CD4-positive, alpha-beta T cell treated with Interferon gamma for 1 hour (primary cell): ENCODE measurements at places on chromosomes 5 and 9.

DNA sequence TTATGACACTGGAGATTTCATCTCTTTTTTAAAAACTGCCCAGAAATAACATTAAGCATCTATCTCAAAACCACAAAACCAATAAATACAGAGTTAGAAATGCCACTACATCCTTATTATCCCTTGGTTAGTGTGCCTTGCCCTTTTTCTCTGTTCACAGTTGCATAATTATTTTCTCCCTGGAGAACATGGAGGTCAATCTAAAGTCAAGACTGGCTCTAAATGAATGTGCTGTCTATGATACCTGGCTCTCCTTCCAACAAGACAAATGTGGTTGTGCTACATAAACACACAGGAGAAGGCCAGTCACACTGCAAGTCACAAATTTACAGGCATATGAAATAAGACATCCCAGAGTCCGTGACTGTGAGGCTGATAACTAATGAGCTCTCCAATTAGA is 2.8 kb downstream of the FBN2 start:
- no peak for DNase-seq

DNA sequence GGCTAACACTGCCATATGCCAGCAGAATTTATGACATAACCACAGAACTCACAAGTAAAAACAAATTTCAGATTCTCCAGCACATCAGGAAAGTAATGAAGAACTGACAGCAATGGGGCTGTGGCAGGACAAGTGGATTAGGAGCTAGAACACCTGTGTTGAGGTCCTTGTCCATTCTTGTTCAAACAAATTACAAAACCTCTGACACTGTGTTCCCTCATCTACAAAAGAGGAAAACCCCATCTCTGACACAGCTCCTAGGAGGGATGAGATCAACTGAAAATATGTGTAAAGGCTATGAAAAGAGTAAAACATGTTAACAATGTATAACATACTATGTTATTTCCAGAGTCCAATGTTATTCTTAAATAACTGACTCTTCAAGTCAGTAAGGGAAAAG is 23.5 kb downstream of the ELP1 start:
- DNase-seq, result no peak

DNA sequence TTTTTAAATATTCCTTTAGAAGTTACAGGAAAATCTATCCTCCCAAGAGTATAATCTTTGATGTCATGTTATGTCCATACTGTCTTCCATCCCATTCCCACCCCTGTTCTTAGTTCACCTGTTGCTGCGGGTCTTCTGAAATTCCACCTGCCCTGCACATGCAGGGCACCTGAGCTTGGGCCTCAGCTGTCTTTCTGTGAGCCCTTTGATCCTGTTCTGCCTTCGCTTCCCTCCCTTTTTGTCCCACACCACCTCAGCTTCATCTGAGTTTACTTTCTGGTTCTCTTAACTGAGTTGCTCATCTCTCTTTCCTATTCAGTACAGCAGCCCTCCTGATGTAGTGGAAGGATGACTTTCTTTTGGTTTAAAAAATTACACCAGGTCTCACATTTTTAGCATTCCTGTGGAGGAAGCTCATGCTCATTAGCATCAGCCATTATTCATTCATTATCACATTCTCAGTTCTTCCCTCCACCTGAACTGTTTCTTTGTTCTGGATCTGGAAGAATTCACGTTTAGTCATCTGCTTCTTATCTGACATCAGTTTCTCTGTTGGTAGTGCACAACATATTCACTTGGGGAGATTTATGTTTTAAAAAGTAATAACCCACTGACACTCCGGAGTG is 211.0 kb downstream of the ADCY2 start:
- DNase-seq, result no peak

DNA sequence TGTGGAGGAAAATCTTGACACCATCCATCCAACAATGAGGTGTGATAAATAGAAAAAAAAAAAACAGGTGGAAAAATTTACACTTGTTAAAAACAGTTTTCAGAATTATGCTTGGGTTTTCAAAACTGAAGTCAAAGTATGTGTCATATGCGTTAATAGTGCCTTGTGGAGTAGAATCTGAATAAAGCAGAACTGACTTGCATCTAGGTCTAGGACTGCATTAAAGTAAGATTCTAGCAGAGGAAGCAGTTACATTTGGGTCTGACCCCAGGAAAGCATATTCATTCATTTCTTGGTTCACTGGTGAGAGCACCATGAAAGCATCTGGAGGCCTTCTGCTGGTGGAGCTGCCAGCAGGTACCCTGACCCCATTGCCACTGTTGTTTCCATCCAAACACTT is 89.0 kb downstream of the MARCHF3 start:
- no peak for DNase-seq

DNA sequence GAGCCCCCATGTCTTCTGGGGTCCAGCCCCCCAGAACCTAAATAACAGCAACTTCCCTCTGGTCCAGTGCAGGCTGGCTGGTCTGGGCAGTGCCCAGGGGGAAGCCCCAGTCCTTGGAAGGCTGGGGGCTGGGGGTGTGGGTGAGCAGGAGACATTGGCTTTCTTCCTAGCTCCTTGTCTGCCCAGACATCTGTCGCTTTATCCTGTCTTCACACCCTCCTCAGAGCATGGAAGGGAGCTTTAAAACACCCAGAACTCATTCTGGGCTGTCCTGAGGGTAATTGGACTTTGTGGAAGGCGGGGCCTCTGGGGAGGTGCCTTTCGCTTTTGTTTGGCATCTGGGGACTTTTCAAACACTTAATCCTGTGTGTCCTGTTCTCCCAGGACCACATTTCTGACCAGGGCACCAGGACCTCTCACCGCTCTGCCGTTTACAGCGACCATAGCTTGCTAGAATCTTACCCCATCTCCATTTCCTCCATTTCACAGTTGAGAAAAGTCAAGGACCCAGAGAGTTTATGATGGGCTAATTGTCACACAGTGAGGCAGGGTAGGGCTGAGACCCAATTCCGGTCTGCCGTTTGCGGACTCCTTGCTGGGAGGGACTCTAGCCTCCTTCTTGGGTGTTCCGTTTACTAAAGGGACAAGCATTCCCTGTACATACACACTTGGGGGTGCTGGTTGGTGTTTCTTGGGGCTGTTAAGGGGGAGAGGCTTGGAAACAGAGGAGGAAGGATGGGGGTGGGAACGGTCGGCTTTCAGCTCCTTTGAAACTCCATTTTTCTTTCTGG is 1.1 kb downstream of the GSN start:
- no peak for DNase-seq

DNA sequence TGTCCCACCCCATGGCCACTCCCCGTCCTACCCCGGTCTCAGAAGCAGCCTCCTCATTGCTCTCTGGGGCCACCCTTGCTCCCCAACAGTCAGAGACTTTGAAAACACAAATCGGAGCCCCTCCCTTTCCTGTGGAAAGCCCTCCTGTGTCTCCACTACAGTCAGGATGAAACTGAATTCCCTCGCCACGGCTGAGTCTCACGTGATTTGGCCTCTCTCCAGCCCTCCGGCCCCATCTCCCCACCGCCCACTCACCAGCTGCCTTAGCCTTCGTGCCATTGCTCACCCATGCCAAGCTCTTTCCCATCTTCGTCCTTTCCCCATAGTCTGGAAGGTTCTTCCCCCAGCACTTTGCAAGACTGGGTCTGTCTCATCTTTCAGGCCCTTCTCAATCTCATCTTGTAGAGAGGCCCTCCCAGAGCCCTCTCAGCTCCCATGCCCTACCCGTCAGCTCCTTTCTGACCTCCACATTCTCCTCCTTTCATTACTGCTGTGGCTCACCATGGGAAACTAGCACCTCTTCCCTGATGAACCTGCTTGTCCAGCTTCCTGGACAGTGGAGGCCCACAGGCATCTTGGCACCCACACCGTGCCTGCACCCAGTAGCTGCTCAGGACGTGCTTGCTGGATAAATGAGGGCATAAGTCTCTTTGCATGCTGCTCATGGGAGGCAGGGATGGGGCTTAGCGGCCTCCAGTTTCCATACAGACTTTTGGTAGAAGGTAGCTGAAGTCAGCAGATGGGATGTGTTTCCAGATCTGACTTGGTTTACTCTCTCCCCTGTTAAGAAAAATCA is 126.4 kb upstream of the COL5A1 start:
- no peak for DNase-seq

DNA sequence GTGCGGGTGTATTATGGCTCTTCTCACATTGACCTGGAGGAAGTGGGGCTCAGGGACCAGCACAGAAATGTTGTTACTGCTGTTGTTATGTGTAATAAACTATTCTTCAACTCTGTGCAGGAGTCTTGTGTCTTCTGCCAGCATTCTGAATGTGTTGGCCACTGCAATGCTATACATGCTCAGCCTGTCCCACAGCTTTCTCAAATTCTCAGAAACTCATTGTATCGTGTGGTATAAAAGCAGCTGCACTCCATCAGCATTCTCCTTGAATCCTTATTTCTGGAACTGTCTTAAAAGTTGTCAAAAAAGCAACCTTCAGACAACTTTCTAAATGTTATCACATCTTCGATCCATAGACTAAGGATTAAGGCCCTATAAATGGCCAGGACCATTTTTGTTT is 72.0 kb downstream of the ZNF474 start:
- DNase-seq, result no peak

GRCh38 chr9:20622330-20623020 is at the start of gene MLLT3:
TSS of gene MLLT3 (minus strand) at chr9:20622499.
- peak; percentile 96 for DNase-seq

- DNase-seq, result peak; percentile 14
Measured at GRCh38 chr5:139925650-139926640, 117.2 kb downstream of the NRG2 start.

- DNase-seq, result peak; percentile 64
Measured at GRCh38 chr5:139747583-139748504, 47.8 kb upstream of the PSD2 start.

DNA sequence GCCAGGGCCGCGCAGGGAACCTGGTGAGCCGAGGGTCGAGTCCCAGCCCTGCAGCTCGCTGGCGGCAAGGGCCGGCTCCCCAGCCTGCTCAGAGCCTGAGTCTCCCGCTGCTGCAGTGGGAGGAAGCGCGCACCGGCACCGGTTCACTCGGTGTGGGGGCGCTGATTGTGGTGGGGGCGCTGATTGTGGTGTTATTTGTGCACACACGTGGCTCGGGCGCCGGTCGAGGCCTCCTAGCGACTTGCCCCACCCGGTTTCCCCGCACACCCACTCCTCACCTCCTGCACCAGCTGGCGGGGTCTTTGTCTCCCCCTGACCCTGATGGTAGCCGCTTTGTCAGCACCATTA is 266.7 kb downstream of the NSG2 start:
- DNase-seq, result no peak

- no peak for DNase-seq
Measured at GRCh38 chr5:67267512-67268216, 71.1 kb upstream of the CD180 start.

GRCh38 chr5:131228646-131229045 is 35.2 kb upstream of the CDC42SE2 start:
- DNase-seq, result no peak

- DNase-seq, result no peak
Measured at GRCh38 chr5:96431376-96432187, 1.5 kb downstream of the PCSK1 start.

GRCh38 chr9:114372921-114373448 is 14.8 kb downstream of the AKNA start:
- DNase-seq, result peak; percentile 93

DNA sequence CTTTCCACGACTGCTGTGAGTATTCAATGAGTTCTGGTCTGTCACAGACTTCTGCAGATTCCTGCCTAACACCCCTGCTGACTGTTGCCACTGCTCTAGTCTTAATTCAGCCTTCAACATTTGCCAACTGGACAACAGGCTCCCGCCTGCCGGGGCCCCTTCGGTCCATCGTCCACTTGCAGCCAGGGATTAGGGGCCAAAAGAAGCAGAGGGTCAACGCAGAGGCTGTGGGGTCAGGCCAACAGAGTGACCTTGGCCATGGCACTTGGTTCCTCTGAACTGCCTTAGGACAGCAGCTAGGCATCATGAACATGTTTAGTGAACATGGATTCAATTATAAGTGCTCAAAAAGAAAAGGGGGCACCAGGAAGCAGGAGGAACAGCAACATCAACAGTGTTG is 28.7 kb downstream of the MORN5 start:
- no peak for DNase-seq

- DNase-seq, result no peak
Measured at GRCh38 chr5:100758780-100759179, 144.3 kb downstream of the ST8SIA4 start.

- DNase-seq, result no peak
Measured at GRCh38 chr9:134247918-134248631, 78.2 kb upstream of the RXRA start.

DNA sequence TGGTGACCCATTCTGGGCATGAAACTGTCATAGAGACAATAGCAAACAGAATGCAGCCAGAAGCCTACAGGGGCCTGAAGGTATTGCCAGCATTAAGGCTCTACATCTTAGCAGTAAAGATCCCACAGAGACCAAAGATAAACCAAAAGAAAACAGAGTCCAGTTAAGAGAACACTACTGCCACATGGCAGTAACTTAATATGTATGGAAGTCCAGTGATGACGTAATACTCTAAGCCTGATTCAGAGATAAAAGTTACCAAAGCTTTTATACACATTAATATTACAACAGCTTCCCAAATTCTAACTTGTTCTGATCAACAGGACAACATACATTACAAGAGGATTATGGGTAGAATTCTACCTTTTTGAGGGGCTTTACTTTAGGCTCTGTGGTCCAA is 371.5 kb downstream of the PRELID2 start:
- DNase-seq, result no peak

- no peak for DNase-seq
Measured at GRCh38 chr9:84669288-84670137, at the start of gene NTRK2. TSS of gene NTRK2 (plus strand) at chr9:84669729. CDS start at chr9:84670749, 1,020 bp downstream.

GRCh38 chr5:118060833-118061232 is 927.5 kb downstream of the DTWD2 start:
- no peak for DNase-seq

DNA sequence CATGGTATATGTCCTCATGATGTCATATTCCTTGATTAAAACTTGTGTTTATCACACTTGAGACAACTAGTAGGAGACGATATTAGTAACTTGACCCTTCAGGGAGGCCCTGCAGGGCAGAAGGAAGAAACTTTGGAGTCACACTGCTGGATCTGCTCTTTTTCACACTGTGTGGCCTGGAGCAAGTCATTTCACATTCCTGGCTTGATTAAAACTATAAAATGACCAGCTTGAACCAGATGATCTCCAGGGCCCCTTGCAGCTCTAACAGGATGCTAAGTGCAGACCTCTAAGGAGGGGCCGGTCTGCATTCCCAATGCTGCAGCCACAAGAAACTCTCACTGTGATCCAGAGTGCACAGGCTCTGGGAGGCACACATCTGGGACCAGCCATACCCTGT is 146.4 kb upstream of the ZNF366 start:
- DNase-seq, result no peak

GRCh38 chr9:5714501-5715401 is 85.8 kb downstream of the RIC1 start:
- DNase-seq, result no peak

DNA sequence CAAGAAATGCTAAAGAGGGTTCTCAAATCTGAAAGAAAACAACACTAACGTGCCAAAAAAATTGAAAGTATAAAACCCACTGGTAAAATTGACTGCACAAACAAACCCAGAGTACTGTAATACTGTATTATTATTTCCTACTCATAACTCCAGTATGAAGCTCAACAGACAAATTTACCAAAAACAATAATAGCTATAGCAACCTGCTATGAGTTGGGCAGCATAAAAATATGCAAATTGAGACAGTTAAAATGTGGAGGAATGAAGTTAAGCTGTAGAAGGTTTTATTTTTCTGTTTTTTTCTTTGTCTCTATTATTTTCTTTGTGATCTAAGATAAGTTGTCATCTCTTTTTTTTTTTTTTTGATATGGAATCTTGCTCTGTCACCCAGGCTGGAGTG is 15.7 kb downstream of the KIF4B start:
- DNase-seq, result no peak

- no peak for DNase-seq
Measured at GRCh38 chr5:176454724-176455394, 6.7 kb downstream of the FAF2 start.

- no peak for DNase-seq
Measured at GRCh38 chr5:176676361-176676824, 29.1 kb downstream of the TSPAN17 start.
